ENCODE measurements at places on chromosomes 6 and 20.

DNA sequence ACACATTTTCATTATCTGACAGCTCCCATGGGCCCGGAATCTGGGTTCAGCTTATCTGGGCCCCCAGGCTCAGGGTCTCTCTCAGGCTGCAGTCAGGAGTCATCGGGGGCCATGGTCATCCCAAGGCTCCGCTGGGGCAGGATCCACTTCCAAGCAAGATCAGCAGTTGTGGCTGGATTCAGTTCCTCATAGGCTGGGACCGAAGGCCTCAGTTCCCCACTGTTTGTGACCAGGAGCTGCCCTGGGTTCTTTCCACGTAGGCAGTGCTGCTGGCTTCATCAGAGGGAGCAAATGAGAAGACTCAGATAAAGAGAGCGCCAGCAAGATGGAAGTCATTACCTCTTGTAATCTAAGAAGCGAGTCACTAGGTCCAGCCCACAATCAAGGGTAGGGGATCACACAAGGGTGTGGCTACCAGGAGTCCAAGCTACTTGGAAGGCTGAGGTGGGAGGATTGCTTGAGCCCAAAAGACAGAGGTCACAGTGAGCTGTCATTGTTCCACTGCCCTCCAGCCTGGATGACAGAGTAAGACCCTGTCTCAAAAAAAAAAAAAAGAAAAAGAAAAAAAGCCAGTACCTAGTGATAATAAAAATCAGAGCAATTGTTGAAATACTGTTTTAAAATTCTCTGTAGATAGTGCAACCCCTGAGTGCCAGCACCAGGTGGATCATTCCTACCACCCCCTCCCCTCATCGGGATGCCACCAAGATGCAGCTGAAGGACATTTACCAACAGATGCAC, 162.7 kb downstream of the NFATC2 start:
- no peak for DNase-seq

GRCh38 chr6:44831002-44831610, 443.6 kb downstream of the CDC5L start:
- DNase-seq: no peak

- no peak for DNase-seq
These were observed 113.7 kb upstream of the PDE10A start for GRCh38 chr6:165776691-165777090.

DNA sequence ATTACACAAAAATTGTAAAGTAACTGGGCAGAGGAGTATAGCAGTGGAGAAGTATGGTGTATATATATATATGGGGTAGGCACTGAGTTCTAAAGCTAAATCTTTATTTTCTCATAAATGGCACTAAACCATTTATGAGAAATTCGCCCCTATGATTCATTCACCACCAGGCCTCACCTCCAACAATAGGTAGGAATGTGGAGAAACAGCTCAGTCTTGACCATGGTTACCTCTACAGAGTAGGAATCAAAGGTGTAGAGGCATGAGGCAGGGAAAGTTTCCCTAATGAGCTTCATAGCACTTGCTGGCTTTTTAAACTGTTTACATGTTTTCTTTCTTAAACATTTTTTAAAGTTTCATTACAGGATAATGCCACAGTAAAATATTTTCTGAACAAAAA, 36.9 kb upstream of the SUMO4 start:
- no peak for DNase-seq

DNA sequence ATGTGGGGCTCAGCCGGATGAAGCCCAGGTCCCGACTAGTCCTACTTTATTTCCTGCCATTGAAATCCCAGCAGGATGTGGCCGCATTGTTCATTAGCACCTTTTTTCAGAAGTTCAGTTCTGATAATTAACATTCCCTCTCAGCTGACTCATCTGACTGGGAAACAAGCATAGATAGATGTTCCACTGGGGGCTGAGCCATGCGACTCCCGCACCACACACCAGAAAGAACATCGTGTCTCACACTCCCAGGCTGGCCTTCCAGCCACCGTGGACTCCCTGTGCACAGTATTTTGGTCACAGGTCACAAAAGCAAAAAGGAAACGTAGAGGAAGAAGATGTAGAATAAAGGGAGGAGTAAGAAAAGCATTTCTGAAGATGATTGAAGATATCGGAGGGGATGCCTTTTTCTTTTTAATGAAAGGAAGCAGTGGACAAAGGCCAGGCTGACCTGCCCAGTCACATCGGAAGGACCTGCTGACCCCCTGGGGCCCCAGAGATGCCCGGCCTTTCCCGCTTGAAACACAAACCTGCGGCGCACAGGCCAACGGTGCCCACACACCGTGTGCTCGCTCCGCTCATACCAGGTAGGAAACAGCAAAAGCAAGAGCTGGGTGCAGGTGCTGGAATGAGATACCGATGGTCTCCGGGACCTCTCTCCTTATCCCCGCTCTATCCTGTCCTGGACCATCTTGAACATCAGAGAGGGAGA, 11.8 kb downstream of the RPS6KA2 start:
- no peak for DNase-seq

DNA sequence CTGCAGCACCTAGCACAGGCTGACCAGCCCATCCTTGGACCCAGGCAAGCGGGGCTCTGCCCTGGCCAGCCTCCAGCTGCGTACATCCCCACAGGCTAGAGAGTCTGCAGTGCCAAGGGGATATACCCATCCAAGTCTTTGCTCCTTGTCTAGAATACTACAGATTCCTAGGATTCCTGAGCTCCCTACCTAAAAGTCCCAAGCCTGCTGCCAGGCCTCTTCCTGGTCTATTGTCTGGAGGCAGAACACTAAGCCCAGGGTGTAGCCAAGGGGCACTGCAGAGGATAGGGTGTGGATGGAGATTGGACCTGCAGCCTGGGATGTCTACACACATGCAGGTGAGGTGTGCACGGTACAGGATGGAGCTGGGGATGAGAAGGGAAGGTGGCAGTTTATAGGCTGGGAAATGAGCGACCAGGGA, 90.0 kb upstream of the SIRPA start:
- no peak for DNase-seq
